ENCODE measurements at places on chromosomes 13 and 19. TPM values are rescaled to one million over a fixed set of nuclear protein-coding genes. Genes with fewer than 3 reads are reported as not detected.
A peak's percentile ranks its signal among the peaks of the same experiment; 100 is the strongest.

IGFL1 gene
- not detected for total RNA-seq

ATCAY gene
- 15.8 TPM for total RNA-seq

ZNF614 gene
- total RNA-seq: 21.5 TPM

- peaks cover 10% of the 10 kb centered on the region for H3K27me3 ChIP-seq
- H3K4me1 ChIP-seq: peaks cover 29% of the 10 kb centered on the region
- peak; percentile 56 for DNase-seq
- H3K36me3 ChIP-seq: no peaks in the 10 kb centered on the region
- peak overlapping the region; percentile 60 for H3K4me3 ChIP-seq
Observed at GRCh38 chr19:12778017-12778904, 2.9 kb upstream of the HOOK2 start.

GRCh38 chr19:54650108-54650655, 12.6 kb upstream of the LILRB4 start:
- no peak overlapping the region for H3K4me3 ChIP-seq
- no peaks in the 10 kb centered on the region for H3K27me3 ChIP-seq
- DNase-seq: no peak
- H3K4me1 ChIP-seq: no peaks in the 10 kb centered on the region
- H3K27ac ChIP-seq: no peak overlapping the region

GRCh38 chr19:29651622-29652394, 13.5 kb upstream of the PLEKHF1 start:
- no peaks in the 10 kb centered on the region for H3K36me3 ChIP-seq
- no peaks in the 10 kb centered on the region for H3K4me1 ChIP-seq
- no peak for DNase-seq
- H3K27me3 ChIP-seq: no peaks in the 10 kb centered on the region
- H3K27ac ChIP-seq: no peak overlapping the region
- H3K4me3 ChIP-seq: no peak overlapping the region

DNA sequence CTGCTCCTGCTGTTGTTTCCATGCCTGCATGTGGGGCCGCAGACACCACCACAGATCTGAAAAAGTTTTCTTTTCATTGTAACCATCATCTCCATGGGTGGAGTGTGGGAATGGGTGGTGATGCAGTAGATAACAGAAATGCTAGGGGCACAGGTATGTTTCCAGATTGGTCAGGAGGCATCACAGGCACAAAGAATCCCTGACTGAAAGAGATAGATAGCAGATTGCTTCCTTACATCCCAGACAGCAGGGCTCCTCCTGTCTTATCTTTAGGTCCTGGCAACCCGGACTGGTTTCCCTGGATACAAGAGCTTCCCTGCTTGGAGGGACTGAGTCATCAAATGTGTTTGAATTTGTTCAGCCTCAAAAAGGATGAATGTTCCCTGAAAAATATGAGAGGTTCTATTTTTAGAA, 1937.6 kb downstream of the PCDH9 start:
- no peaks in the 10 kb centered on the region for H3K36me3 ChIP-seq
- DNase-seq: peak; percentile 40
- no peak overlapping the region for H3K4me3 ChIP-seq
- no peak overlapping the region for H3K27ac ChIP-seq
- H3K4me1 ChIP-seq: no peaks in the 10 kb centered on the region
- H3K27me3 ChIP-seq: no peaks in the 10 kb centered on the region

GRCh38 chr13:61045251-61045650, 370.4 kb downstream of the PCDH20 start:
- DNase-seq: no peak
- no peak overlapping the region for H3K27ac ChIP-seq
- no peak overlapping the region for H3K4me3 ChIP-seq
- no peaks in the 10 kb centered on the region for H3K4me1 ChIP-seq

GRCh38 chr19:31528261-31528660, 179.0 kb upstream of the TSHZ3 start:
- no peak overlapping the region for H3K4me3 ChIP-seq
- no peak overlapping the region for H3K27ac ChIP-seq
- H3K4me1 ChIP-seq: no peaks in the 10 kb centered on the region
- H3K27me3 ChIP-seq: no peaks in the 10 kb centered on the region
